ENCODE measurements at places on chromosomes 6 and 20.

GRCh38 chr6:35402136-35402855, 49.8 kb upstream of the FANCE start:
- DNase-seq, result peak; percentile 43

GRCh38 chr6:168877821-168878282, 375.8 kb downstream of the THBS2 start:
- peak; percentile 59 for DNase-seq

- no peak for DNase-seq
Measured at GRCh38 chr6:144156338-144156737, 6.0 kb downstream of the STX11 start.

- DNase-seq, result no peak
Measured at GRCh38 chr6:125169058-125169457, 15.5 kb downstream of the TPD52L1 start.

DNA sequence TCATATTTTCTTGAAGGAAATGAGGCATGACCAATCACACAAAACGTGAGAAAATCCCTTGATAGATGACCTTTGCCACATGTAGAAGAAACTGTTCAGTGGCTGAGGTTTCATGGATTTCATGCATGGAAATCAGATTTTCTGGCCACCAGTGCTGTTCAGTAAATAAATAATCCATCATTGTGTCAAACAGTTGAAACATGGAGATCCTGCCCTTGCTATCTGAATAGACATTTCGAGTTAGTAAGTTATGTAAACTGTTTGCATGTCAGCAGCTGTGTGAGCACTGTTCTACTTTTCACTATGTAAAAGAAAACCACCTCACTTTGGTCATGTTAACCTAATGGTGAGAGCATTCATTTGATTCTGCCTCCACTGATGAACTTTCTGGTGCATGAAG, 793.9 kb upstream of the EPHA7 start:
- no peak for DNase-seq

DNA sequence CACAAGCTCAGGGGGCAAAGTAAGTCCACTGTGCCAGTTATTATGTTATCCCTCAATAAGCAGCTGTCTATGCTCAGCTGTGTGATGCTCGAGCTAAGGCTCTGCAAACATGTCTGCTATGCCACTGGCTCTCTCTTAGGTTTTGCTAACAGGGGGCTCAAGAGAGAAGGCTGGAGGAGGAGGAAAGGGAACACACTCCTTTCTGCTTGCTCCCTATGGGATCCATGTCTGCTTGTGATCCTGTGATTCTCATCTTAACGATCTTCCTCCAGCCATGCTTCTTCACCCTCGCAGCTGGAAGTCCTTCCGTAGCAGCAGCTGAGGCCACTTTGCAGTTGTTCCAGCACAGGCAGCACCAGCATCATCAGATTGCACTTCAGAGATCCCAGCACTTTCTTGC, 37.0 kb upstream of the IGF2R start:
- DNase-seq, result no peak
